Retina (tissue), 1 donor: ENCODE measurements at places on chromosomes 5 and 9.

GRCh38 chr5:32612134-32612888 lies 27.0 kb downstream of the SUB1 start:
- no peak for DNase-seq

DNA sequence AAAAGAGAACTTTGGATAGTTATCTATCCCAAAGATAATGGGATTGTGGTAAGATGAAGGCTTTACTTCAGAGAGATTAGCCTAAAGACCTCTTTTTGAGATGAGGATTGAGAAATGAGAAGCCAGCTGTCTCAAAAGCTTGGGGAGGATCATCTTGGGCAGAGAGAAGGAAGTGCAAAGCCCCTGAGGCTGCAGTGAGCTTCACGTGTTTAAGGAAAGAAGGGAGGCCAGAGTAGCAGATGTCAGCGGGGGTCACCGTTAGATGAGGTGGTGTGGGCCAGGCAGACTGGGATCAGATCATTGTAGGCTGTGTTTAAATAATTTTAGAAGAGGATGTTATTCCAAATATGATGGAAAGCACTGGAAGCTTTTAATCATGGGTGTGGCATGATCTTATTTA lies 270.1 kb downstream of the ARHGEF28 start:
- no peak for DNase-seq

DNA sequence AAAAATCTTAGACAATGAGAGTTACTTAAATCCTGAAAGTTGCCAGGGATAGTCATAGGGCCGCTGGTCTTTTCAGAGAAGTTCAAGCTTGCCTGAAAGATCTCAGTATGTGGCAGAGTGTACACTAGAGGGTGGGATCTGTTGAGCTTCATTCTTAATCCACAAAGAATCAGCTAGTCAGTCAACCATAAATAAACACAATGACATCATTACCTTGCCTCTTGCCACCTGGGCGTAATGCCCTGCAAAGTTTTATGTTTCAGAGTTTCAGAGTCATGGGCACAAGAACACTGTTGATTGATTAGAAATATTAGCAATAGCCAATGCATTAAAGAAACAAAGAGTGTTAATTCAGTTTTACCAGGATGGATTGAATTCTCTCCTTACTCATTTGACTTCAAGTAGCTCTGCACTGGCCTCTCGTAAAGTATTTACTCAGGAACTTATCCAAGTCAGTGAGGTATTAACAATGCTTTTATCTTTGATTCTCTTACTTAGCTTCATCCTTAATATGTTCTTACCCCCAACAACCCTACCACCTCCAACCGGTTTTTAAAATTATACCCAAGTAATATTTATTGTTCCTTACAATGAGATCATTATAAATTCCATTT lies 14.3 kb upstream of the ANXA1 start:
- no peak for DNase-seq

DNA sequence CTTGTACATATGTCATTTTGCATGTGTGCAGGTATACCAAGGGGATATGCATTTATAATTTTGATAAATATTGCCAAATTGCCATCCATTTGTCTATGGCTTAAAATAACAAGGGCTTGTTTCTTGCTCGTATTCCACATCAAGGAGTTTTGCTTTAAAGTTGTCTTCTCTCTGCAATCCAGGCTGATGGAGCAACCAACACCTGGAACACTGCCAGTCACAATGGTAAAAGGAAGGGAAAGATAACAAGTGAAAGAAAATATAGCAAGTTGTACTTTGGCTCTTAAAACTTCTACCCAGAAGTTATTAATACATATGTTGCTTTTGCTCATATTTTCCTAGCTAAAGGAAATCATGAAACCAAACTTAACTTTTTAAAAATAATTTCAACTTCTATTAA lies 156.9 kb downstream of the UNC13B start:
- no peak for DNase-seq

- DNase-seq = no peak
Observed at GRCh38 chr5:153209016-153209415, 281.5 kb upstream of the GRIA1 start.

GRCh38 chr9:130938652-130939404 lies at the start of gene FIBCD1:
Gene FIBCD1 (minus strand): TSS chr9:130939247. CDS start chr9:130938607, 640 bp downstream.
- DNase-seq = peak; percentile 84

- peak; percentile 91 for DNase-seq
Observed at GRCh38 chr5:155728146-155728856, 598.7 kb upstream of the SGCD start.

GRCh38 chr5:164742025-164742424 lies 1236.6 kb downstream of the MAT2B start:
- no peak for DNase-seq

DNA sequence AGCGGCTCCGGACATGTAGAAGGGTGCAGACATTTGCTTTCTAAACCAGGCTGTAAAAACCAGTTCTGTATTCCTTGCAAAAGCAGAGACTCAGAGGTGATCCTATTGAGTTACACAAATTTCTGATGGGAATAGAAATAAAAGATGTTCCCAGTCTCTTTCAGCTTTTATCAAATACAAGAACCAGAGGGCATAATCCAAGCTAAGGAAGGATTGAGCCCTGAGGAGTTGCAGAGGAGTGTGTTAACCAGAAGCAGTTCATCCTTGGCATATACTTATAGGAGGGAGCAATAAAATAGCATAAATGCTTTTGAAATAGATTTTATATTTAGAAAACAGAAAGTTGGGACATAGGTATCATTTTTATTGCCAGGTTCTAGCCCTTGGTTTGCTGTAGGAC lies 75.3 kb downstream of the KIF4B start:
- no peak for DNase-seq

DNA sequence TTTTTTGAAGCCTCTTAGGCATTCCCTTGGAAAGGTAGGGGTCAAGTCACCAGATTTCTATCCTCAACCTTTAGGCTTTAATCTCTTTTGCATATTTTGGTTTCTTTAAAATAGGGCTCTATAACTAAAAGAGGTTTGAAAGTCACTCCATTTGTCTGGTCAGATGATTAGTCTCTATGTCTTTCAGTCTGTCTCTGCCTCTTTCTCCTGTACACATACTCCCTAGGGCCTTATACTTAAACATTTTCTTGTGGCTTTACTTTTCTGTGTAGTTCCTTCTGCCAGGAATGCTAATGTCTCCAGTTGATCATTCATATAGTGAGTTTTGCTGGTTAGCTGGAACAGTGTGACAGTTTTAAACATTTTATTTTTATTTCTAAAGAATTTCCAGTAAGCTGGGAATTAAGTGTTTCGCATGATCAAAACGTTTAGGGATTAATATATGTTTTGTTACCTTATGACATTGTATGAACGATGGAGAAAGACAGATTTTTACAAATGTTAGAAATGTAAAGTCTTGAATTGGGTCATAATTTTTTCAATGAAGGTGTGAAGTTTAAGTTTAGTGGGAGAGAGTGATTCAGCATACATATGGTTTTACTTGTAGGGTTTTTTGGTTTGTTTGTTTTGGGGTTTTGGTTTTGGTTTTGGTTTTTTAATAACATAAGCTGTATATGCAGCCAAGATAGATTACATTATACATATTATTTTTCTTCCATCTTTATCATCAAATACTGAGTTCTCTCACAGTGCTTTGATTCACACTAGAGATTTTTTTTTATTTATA lies 90.6 kb downstream of the ZCCHC7 start:
- no peak for DNase-seq

DNA sequence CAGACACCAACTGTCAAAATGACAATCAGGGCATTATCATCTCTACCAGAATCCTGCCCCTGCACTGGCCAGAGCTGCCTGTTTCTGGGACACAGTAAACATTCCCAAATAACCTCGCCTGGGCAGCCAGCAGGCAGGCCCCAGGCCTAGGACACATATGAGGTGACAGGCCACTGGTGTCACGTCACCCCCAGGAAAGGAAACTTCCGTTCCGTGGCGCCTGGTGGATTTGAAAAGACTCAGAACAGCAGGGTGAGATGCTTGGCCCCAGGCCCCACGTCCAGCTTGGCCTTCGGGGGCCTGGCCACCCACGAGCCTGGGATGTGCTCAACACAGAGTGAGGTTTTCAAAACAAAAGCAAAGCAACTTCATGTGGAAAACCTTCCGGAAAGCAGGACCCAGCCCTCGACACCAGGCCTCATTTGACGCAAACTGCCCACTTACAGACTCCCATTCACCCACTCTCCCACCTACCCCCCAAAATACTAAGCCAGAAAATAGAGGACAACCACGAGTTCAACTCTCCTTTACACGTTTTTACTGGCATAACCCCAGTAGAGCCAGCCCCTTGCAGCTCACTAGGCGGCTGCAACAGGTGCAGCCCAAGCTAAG lies 1.2 kb downstream of the SEMA4D start:
- peak; percentile 68 for DNase-seq

- no peak for DNase-seq
Observed at GRCh38 chr9:95129476-95130291, 187.8 kb downstream of the FANCC start.
